ENCODE measurements at places on chromosomes 12 and 14.

DNA sequence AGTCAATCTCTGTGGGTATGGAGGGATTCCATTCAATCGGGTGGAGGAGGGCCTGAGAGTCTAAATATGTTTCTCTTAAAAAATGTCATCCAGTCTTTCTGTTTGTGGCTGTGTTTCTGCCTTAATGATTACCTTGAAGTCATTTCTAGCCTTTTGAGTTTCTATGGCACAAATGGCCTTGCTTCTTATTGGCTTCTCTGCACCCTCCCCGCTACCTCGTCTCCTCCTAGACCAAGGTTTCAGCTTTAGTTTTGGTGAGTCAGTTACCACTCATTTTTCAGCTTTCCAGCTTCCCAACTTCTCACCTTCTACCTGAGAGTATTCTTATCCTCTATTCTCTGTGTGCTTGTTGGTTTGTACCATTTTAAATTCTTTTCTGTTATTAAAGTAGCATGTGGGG is 159.2 kb downstream of the SYNE2 start:
- DNase-seq: no peak

DNA sequence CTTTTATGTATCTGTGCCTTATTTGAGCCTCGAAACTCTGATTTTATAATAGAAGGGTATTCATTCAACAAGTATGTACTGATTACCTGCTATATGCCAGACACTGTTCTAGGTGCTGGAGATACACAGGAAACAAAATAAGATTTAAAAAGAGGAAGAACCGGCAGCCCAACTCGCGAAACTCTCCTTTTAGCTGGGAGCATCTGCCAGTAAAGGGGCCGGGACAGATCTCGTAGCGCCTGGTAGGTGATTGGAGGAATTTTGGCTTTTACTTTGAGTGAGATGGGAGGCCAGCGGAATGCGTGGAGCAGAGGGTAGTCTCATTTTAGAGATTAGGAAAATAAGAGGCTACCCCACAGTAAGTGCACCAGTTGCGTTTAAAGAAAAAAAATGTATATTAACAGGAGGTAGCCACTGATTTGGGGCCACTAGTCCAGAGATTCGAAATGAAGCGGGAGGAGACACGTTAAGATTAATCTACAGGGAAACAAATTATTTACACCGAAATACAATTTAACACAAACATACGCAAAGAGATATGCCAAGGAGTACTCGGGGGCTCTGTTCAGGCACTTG is 520 bp upstream of the MON2 start:
- peak; percentile 72 for DNase-seq

GRCh38 chr12:88300931-88301330 is 158.8 kb downstream of the TMTC3 start:
- no peak for DNase-seq

GRCh38 chr14:67857778-67858350 is 38.3 kb downstream of the RAD51B start:
- DNase-seq: peak; percentile 69

GRCh38 chr14:64879635-64880220 is at the start of gene SPTB:
Gene SPTB, minus strand, starts transcription at chr14:64879907. Its CDS starts 56,813 bp downstream, at chr14:64823094.
- DNase-seq: peak; percentile 73
